LHCN-M2 (cell line): ENCODE measurements at places on chromosomes 5 and 9. TPM values are rescaled to one million over a fixed set of nuclear protein-coding genes. Genes with fewer than 3 reads are reported as not detected.

- DNase-seq: peak; percentile 54
Observed at GRCh38 chr9:114906922-114907571, 23.3 kb downstream of the TNFSF8 start.

DNA sequence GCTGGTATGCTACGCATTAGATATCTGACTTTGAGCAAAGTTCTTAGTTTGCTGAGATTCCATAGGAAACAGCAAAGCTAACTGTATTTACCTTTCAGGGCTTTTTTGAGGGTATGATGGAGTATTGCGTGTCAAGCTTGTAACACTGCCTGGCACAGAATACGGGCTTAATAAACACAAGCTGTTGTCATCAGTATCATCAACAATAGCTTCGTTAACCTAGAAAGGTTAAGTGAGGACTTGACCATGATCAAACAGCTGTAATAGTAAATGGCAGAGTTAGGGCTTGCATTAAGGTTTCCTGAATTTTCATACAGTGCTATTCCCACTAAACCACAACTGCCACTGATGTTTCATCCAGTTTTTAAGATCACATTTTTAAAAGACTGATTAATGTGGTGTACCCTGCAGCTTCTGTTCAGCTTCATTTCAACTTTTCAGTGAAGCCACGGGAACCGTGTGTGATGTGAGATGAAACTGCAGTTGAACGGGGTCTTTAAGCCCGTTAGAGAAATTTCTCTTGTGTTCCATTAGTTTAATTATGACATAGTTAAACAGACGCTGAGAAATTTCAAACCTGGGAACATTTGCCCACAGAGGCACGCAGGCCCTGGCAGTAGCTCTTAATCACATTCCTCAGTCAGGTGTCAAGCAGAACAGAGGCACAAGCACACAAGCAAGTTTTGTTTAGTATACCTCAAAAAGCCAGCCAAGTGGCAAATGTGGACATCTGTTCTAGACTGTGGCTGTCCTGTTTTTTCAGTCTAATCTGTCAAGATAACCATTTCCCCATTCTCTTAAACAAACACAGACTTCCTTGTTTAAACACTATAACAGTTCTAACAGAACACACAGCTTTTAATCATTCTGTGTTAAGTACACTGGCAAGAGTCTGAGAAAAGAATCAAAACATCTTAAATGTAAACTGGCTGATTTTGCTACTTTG lies 147.1 kb downstream of the ZNF608 start:
- DNase-seq: peak; percentile 93

- peak; percentile 65 for DNase-seq
Observed at GRCh38 chr5:76601470-76601869, 21.7 kb downstream of the F2RL2 start.

GDNF gene
- 0.40 and 0.64 TPM in 2 replicates for total RNA-seq

GRCh38 chr5:191036-191948 lies at the start of gene LRRC14B:
TSS of gene LRRC14B (plus strand) at chr5:191495. CDS start at chr5:191539, 44 bp downstream.
- peak; percentile 18 for DNase-seq

DNA sequence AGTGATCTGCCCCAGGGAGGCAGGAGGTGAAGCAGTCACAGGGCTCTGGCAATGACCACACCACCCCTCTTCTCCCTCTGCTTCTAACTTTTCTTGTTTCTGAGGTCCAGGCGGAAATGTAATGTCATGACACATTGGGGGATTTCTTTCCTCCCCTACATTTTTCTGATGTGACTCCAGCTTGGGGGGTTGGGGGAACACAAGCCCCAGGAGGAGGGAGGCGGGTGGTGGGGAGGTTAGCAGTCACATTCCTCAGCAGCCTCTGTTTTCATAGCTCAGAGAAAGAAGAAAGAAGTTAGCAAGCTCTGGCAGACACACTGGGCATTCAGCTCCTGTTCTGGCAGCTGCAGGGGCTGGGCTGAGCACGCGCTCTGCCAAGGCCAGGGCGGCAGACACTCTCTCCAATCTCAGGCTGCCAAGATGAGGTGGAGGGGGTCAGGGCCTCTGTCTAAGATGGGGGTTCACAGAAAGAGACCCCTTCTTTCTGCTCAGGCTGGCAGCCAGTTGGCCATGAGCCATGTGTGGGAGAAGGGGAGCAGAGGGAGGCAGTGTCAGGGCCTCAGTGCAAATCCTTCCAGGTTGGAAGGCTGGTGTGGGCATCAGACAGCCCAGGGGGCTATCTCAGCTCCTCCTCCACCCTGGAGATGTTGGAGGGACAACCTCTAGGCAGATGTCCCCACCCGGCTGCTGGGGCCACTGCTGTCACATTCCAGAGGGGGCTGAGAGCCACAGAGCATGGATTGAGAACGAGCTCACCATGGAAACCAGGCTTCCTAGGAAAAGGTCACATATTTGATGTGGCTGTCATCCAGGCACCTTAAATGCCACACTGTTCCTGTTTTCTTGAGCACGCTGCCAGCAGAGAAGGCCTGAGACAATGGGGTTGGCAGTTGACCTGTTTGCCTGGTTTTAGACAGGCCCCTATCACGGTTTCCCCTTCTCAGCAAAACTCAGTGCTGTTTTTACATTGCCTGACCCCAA lies 20.1 kb upstream of the PFDN1 start:
- DNase-seq: peak; percentile 96

GRCh38 chr5:110376281-110376951 lies 350.1 kb downstream of the TMEM232 start:
- peak; percentile 17 for DNase-seq

DNA sequence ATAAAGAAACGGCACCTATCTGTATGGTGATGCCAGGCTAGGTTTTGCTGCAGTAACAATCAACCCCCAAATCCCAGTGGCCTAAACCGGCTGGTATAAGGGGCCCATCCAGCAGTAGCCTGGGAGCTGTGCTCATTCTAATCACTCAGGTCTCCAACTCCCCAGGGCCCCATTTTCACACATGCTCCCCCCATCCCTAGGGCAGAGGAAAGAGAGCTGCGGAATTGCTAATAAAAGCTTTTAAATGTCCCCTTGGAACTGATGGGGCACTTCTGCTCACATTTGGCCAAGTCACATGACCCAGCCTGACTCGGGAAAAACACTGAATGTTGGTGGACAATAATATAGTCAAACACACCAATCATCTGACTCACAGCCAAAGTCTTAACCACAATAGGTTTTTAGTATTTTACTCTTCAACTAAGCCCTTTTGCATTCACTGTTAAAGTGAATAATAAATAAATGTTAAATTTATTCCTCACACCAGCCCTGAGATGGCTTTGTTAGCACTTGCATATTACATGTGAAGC lies 1.6 kb downstream of the FBLL1 start:
- peak; percentile 25 for DNase-seq

CDH6 gene
- not detected in 2 replicates for total RNA-seq

- no peak for DNase-seq
Observed at GRCh38 chr5:132268769-132269551, 11.5 kb downstream of the PDLIM4 start.

CD72 gene
- 1.2 and 1.4 TPM in 2 replicates for total RNA-seq

DNA sequence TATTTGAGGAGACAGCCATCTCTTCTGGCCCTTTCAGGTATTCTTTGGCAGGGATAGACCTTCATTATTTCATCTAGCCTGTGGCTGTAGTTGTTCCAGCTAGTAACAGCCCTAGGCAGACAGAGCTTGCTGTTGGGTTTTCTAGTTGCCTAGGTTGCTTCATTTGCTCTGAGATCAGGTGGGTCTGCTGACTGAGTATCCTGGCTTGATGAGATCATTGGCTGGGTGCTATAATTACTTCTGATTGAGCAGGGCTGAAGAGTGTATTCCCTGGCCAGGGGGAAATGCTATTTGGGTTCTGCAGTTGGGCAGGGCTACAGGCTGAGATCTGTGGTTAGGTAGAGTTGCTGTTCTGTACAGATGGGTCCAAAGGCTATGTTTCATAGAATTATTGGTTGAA lies 456.1 kb downstream of the PSAT1 start:
- no peak for DNase-seq

HSDL2 gene
- 43.3 and 45.8 TPM in 2 replicates for total RNA-seq

GRCh38 chr9:70060148-70060882 lies 16.7 kb downstream of the MAMDC2 start:
- no peak for DNase-seq

- DNase-seq: peak; percentile 32
Observed at GRCh38 chr5:35029333-35029732, 18.4 kb downstream of the AGXT2 start.

IER5L gene
- 10.7 and 12.5 TPM in 2 replicates for total RNA-seq

FAM153A gene
- not detected in 2 replicates for total RNA-seq

DNA sequence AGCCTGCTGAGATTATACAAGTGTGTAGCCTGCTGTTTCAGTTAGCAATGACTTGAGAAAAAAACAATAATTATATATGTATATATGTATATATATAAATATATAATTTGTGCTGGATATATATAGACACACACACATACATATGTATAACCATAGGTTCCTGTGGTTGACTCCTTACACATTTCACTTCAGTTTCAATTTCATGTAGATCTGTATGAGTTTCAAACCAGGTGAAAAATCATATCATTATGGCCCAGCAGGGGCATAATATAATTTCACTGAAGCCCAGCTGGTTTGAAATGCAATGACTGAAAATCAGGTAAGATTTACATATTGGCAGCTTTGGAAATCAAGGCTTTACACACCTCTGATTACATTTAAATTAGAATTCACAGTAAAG lies 690.4 kb upstream of the CDH18 start:
- DNase-seq: no peak

DNA sequence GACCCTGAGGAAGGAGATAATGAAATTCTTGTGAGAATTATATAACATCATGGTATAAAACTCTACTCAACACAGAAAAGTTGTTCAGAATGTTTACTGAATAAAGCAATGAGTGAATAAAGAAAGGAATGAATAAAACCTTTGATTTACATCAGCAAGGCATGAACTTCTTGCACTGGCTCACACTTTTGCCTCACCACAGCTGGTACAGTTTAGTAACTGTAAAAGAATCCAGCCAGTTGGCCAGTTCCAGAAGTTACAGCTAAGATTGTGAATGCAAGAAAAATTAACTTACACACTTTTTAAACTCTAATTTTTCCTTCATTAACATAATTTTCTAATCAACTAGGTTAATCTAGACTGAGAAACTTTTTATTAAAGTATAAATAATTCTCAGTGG lies 490.9 kb downstream of the NFIB start:
- DNase-seq: peak; percentile 48

PHYHD1 gene
- total RNA-seq: 17.3 and 19.5 TPM in 2 replicates

DNA sequence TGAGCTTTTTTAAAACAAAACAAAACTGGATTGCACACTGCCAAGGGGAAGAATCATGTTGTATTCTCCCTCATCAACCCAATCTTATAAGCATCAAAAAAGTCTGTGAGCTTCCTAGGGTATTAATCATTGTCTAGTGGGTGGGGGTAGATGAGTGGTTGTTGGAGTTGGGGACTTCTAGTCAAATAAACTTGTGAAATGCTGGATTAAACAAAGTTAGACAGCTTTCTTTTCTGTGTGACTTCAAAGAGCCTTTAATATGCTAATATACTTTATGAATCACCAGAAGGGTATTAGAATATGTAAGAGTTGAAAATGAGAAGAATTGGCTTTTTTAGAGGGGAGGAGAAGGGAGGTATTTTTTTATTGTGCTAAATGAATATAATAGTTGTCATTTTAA lies 87.7 kb downstream of the GALNT10 start:
- DNase-seq: no peak

- peak; percentile 49 for DNase-seq
Observed at GRCh38 chr9:76302947-76303550, 91.2 kb downstream of the RFK start.

DNA sequence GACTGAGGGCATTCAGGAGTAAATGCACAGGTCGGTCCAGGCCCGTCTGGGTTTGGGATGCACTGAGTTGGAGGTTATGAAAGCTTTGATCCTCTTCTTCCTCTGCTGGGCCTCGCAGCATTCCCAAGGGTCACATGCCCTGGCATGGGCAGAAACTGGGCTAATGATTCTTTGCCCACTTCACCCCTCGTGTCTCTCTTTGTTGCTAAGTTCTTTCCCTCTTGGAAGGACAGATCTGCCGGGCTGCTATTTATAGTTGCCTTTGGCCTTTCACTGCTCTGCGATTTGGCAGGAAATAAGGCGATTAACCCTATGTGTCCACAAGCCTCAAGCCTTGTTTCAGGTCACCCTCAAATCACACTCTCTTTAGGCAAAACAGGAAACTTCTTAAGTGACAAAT lies 66.9 kb downstream of the ENTREP1 start:
- DNase-seq: no peak

SLC34A3 gene
- 0.06 TPM in 1 of 2 replicates, not detected in the other for total RNA-seq
